Activated T-cell treated with anti-CD3 and anti-CD28 coated beads, Interleukin-2, amount 50 U/mL, for 72 hours (primary cell): ENCODE measurements at places on chromosomes 7 and 10. TPM values are rescaled to one million over a fixed set of nuclear protein-coding genes. Genes with fewer than 3 reads are reported as not detected.

The PNLIP gene
- total RNA-seq, result not detected

The CTAGE4 gene
- total RNA-seq, result 1.5 TPM

The SLC13A1 gene
- total RNA-seq, result not detected

The NUDT13 gene
- total RNA-seq, result 0.60 TPM

The TAS2R3 gene
- 1.8 TPM for total RNA-seq

The PARD3 gene
- total RNA-seq, result 2.3 TPM

The NPTX2 gene
- total RNA-seq, result not detected

The LRRC27 gene
- total RNA-seq, result 4.8 TPM

The SLC26A3 gene
- total RNA-seq, result not detected

The MRLN gene
- not detected for total RNA-seq

The UNCX gene
- total RNA-seq, result not detected

The PTPN12 gene
- total RNA-seq, result 10.5 TPM

The DPYSL4 gene
- total RNA-seq, result 9.9 TPM

The SLC29A4 gene
- 1.3 TPM for total RNA-seq

The ERVW-1 gene
- total RNA-seq, result not detected

The CALML3 gene
- total RNA-seq, result not detected

The CACNA2D1 gene
- not detected for total RNA-seq

The PNLIPRP1 gene
- not detected for total RNA-seq

The ZNF488 gene
- total RNA-seq, result 0.46 TPM

The IMMP2L gene
- total RNA-seq, result 21.7 TPM

The RAPGEF5 gene
- total RNA-seq, result 0.72 TPM

The LIPM gene
- not detected for total RNA-seq

The NUP205 gene
- 79.8 TPM for total RNA-seq

The TAS2R60 gene
- not detected for total RNA-seq

The FAM241B gene
- total RNA-seq, result 11.8 TPM

The WASHC2A gene
- 27.0 TPM for total RNA-seq

The PTER gene
- total RNA-seq, result 25.7 TPM

The CTAGE8 gene
- not detected for total RNA-seq

The NPFFR1 gene
- 0.02 TPM for total RNA-seq

The CHN2 gene
- total RNA-seq, result 1.2 TPM

The UPP1 gene
- total RNA-seq, result 92.2 TPM

The ITGB1 gene
- total RNA-seq, result 91.2 TPM

The FAM131B gene
- total RNA-seq, result 3.1 TPM

The ADIRF gene
- total RNA-seq, result not detected

The CALHM3 gene
- total RNA-seq, result not detected

The NPY4R gene
- not detected for total RNA-seq

The STRIP2 gene
- total RNA-seq, result 79.2 TPM
